ENCODE measurements at places on chromosomes 6 and 20.

DNA sequence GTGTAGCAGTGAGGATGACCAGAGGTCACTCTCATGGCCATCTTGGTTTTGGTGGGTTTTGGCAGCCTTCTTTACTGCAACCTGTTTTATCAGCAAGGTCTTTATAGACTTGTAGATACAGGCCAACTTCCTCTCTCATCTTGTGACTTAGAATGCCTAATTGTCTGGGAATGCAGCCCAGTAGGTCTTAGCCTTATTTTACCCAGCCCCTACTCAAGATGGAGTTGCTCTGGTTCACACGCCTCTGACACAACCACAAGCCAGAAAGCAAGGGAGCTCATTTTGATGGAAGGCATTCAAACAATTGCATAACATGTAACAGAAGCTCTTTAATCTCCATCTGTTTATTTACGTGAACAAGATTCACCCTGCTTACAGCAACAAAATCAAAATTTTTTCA lies 492.0 kb upstream of the SULF2 start:
- DNase-seq: no peak

- DNase-seq: no peak
Measured at GRCh38 chr20:4833074-4833728, 111.5 kb downstream of the PRND start.

DNA sequence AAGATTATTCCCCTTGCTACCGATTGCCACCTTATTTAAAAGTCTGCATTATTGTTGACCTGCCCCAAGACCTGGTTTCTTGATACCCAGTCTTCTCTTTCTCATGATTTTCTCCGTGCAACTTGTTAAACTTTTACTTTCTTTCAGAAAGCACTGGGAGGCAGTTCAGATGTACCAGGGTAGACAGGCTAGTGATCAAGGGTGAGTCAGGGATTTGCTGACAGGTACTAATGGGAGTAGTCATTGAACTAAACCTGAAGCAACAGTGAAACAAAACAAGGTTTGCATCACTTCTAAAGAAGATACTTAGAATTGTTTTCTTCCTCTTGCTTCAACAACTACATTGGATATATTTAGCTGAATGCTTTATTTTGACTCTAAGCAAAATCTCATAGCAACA lies 124.4 kb downstream of the KCNQ5 start:
- DNase-seq: no peak

DNA sequence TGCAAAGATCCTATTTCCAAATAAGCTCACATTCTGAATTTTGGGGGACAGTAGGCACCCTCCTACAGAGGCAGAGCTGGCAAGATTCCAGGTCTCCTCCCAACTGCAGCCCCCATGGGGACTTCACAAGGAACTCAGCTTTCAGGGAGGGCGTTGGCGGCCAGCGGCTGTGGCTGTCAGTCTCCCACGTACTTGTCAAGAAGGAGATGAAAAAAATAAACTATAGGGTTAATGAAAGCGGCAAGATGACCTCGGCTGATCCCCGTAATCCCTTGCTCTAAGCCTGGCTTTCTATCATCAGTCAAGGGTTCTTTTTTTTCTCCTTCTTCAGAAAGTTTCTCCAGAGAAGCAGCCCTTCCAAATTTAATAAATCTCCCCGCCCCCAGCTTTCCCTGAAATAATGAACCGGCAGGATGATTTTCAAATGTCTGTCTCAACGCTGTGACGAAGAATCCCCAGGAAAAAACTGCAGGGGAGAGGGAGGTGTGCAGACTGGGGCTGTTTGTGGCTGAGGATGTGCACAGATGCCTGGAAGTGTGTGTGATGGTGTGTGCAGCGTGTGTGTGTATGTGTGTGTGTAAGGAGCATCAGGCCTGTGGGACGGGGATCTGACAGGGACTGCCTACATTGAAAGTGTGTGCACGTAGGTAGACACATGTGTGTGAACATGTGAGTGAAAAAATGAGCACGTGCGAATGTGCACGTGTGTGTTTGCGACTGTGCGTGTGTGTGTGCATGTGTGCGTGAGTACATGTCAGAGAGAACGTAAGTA lies 78.7 kb downstream of the SLC2A10 start:
- DNase-seq: no peak

Measured in GF-D8 (cell line).